Activated naive CD4-positive, alpha-beta T cell treated with anti-CD3 and anti-CD28 coated beads, Interleukin-2, amount 10 ng/mL, durations not matched to agents 7 days and 5 days (primary cell): ENCODE measurements at places on chromosomes 11 and 22.

- H3K27ac ChIP-seq: no peak overlapping the region
- no peak for DNase-seq
- no peaks in the 10 kb centered on the region for H3K4me1 ChIP-seq
- H3K4me3 ChIP-seq: no peak overlapping the region
- H3K27me3 ChIP-seq: no peaks in the 10 kb centered on the region
These were observed 758.3 kb downstream of the FAM181B start for GRCh38 chr11:81975261-81975900.

DNA sequence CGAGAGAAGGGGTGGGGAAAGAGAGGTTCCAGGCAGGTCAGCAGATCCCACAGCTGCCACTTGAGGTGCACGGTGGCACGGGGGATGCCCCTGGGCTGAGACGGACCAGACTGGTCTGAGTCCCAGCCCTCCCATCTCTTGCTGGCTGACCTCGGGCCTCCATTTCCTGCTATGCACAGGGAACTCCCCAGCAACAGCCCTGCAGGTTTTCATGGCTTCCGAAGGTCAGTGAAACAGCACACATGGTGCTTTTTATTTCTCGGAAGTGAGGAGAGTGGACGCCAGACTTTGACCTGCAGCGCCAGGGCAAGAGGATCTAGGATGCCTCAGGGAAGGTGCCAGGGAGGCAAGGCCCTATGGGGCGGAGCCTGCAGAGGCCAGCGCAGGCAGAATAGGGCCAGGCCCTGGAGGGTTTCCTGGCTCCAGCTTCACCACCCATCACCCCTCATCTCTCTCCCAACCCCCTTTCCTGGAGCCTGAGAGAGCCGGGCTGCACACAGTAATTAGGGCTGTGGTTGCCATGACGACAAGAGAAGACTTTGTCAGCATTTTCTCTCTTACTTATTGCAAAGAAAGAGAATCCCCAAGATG, 29.5 kb downstream of the SLC22A12 start:
- H3K4me1 ChIP-seq: peaks cover 10% of the 10 kb centered on the region
- H3K4me3 ChIP-seq: no peak overlapping the region
- no peak for DNase-seq
- no peak overlapping the region for H3K27ac ChIP-seq
- peaks cover 12% of the 10 kb centered on the region for H3K27me3 ChIP-seq

GRCh38 chr11:93614173-93614722, 47.2 kb upstream of the CEP295 start:
- DNase-seq: peak; percentile 49
- no peak overlapping the region for H3K27ac ChIP-seq
- H3K36me3 ChIP-seq: no peaks in the 10 kb centered on the region

- H3K4me1 ChIP-seq: peaks cover 15% of the 10 kb centered on the region
- no peak overlapping the region for H3K27ac ChIP-seq
- peak; percentile 33 for DNase-seq
These were observed 72.7 kb upstream of the PRDM11 start for GRCh38 chr11:45073685-45074141.

DNA sequence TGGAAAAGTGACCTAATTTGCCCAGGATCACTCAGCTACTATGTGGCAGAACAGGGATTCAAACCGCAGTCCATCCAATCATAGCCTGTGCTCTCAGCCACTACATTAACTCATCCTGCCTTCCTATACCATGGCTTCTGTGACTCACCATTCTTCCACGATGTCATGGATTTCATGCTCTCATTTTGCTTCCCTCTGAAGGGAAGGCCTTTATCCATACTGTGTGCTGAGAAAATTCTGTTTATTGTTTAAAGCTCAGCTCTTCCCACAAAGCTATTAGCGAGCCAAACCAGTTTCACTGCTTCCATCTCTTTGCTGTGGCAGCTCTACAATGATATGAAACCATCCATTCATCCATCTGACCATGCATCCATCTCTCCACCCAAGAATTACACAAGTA, 289.9 kb downstream of the TENM4 start:
- no peaks in the 10 kb centered on the region for H3K27me3 ChIP-seq
- H3K4me3 ChIP-seq: no peak overlapping the region
- H3K27ac ChIP-seq: no peak overlapping the region
- H3K36me3 ChIP-seq: no peaks in the 10 kb centered on the region
- H3K4me1 ChIP-seq: no peaks in the 10 kb centered on the region
- DNase-seq: no peak

DNA sequence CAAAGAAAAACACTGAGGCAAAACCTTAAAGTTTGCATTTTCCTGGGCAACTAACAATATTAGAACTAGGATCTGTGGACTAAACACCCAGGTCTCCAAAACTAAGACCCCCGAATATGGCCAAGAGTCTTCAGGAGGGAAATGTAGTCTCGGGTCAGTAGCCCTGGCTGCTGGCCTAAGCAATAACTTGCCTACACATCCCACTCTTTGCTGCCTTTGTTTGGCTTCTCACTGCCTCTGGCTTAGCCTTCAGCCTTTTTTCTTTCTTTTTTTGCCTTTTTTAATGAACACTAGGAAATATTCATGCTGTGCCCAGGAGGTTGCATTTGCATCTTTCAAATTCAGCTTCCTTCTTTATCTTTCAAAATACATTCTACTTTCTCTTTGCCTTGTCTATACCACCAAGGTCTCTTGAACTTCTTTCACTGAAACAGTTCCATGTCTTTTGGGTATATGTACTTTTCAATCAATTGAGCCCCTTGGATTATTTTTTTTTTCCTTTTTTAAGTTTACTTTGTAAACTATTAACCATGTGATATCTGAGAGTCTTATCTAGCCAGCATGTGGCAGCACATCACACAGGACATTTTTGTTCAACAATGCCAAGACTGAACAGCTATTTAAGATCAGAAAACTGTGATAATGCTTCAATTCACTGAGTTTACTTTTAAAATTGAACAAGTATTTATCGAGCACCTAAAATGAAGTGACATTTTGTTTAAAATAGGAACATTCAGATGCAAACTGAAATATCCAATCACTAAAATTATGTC, 165.0 kb upstream of the TRPC6 start:
- no peaks in the 10 kb centered on the region for H3K36me3 ChIP-seq
- no peaks in the 10 kb centered on the region for H3K4me1 ChIP-seq
- H3K27ac ChIP-seq: no peak overlapping the region
- H3K4me3 ChIP-seq: no peak overlapping the region
- H3K27me3 ChIP-seq: no peaks in the 10 kb centered on the region
- no peak for DNase-seq

GRCh38 chr22:47031628-47031915, 269.1 kb downstream of the TBC1D22A start:
- H3K36me3 ChIP-seq: peaks cover 2% of the 10 kb centered on the region
- no peak overlapping the region for H3K4me3 ChIP-seq
- no peaks in the 10 kb centered on the region for H3K27me3 ChIP-seq
- DNase-seq: no peak
- H3K4me1 ChIP-seq: no peaks in the 10 kb centered on the region
- no peak overlapping the region for H3K27ac ChIP-seq

- H3K4me3 ChIP-seq: no peak overlapping the region
- H3K4me1 ChIP-seq: peaks cover 8% of the 10 kb centered on the region
- peaks cover 51% of the 10 kb centered on the region for H3K27me3 ChIP-seq
These were observed 4.0 kb downstream of the P4HA3 start for GRCh38 chr11:74307434-74307833.

GRCh38 chr11:67408437-67409200, 4.7 kb downstream of the TBC1D10C start:
- H3K27ac ChIP-seq: peak overlapping the region; percentile 94
- DNase-seq: peak; percentile 48
- peaks cover 64% of the 10 kb centered on the region for H3K36me3 ChIP-seq

DNA sequence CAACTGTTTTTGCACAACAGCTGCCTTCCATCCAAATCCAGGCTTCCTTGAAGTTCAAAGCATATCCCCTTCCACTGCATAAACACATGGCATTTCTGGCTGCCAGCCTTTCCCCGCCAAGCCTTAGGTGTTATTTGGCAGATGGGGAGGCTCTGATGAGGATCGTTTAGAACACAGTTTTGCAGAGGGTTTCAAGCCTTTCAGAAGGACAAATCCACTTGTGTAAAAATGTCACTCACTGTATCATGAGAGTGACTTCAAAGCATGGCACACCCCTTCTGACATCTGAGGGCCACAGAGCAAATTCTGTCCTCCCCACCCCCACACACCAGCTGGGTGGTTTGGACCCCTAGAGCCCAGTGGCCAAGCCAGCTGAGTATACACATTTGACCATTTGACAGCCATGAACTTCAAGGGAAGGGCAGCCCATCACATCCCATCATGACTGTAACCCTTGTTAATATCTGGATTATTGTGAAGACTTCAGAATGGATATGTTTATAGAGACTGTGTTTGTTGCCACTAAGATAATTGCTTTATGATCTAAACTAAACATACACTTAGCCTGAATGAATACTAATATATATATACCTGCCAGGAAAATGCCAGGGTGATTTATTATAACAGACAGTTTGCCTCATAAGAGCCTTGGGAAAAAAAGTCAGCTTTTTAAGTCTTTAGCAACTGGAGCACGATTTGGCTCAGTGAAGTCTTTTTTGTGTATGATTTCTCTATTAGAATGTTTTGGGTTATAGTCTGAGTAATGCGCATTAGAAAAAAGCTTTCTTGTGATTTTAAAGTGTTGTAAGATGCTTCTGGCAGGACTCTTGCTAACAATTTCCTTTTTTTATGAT, 31.9 kb downstream of the FBLN1 start:
- H3K27ac ChIP-seq: no peak overlapping the region
- H3K4me3 ChIP-seq: no peak overlapping the region
- H3K27me3 ChIP-seq: peaks cover 18% of the 10 kb centered on the region
- H3K4me1 ChIP-seq: no peaks in the 10 kb centered on the region
- no peak for DNase-seq
- H3K36me3 ChIP-seq: no peaks in the 10 kb centered on the region

DNA sequence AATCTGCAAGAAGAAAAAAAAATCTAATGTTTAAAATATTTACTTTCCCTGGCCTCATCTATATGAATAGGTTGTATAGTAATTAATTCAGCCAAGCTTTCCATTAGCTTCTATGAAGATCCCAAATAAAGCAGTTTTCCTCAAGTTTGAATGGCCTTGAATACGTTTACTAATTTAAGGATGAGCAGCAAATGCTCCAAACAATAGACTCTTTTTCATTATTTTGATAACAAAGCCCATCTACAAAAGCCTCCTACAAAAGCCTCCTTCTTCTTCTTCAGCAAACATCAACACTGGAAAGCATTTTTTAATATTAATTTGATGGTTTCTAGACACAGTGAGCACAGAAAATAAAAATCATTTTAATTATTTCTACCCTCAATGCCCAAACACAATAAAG, 1130.3 kb upstream of the CNTN5 start:
- no peaks in the 10 kb centered on the region for H3K36me3 ChIP-seq
- no peak for DNase-seq
- H3K27me3 ChIP-seq: no peaks in the 10 kb centered on the region
- no peak overlapping the region for H3K27ac ChIP-seq
- no peaks in the 10 kb centered on the region for H3K4me1 ChIP-seq

DNA sequence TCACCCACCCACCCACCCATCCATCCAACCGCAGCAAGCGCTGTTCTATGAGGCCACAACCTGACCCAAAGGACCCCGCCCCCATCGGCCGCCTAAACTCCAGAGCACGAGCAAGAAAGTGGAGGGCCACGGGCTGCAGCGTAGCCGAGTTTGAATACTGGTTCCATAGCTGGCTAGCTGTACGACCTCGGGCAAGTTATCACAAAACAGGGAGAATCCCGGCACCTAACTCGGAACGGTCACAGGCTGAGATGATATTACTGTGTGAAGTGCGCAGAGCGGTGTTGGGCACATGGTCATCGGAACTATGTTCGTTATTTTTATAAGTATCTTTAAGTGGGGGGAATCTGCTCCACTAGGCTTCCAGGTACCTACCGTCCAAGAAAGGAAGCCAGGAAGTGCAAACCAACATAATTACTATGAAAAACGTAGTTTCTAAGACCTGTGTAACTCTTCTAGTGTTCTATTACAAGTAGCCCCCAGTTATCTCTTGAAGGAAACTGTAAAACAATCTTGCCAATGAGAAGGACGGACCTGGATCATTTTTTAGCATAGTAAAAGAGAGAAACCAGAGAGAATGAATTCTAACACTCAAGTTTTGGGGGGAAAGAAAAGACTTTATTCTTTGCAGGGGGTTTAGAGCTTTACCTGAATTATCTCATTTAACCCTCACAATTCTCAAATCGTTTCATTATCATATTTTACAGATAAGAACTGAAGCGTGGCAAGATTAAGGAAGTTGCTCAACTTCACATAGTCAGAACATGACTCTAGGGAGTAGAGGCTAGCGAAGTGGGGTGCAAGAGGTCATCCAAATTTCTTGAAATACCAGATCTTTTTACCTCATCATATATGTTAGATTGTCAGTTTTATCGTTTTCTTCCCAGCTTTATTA, 663 bp upstream of the BUD13 start:
- DNase-seq: no peak
- no peaks in the 10 kb centered on the region for H3K27me3 ChIP-seq
- H3K4me3 ChIP-seq: peak overlapping the region; percentile 99
- H3K36me3 ChIP-seq: peaks cover 38% of the 10 kb centered on the region
- peaks cover 63% of the 10 kb centered on the region for H3K4me1 ChIP-seq

- no peak overlapping the region for H3K4me3 ChIP-seq
- DNase-seq: no peak
- peaks cover 26% of the 10 kb centered on the region for H3K36me3 ChIP-seq
- H3K27ac ChIP-seq: no peak overlapping the region
These were observed 10.8 kb downstream of the RPS6KA4 start for GRCh38 chr11:64369440-64370421.

GRCh38 chr11:111285189-111286091, 12.9 kb upstream of the POU2AF3 start:
- H3K4me1 ChIP-seq: no peaks in the 10 kb centered on the region
- DNase-seq: no peak
- no peak overlapping the region for H3K27ac ChIP-seq
- H3K36me3 ChIP-seq: no peaks in the 10 kb centered on the region

- H3K27me3 ChIP-seq: no peaks in the 10 kb centered on the region
- H3K4me3 ChIP-seq: no peak overlapping the region
- H3K36me3 ChIP-seq: peaks cover 52% of the 10 kb centered on the region
- no peak for DNase-seq
These were observed 28.6 kb downstream of the CSRP3 start for GRCh38 chr11:19173004-19173689.

- peaks cover 7% of the 10 kb centered on the region for H3K4me1 ChIP-seq
- no peak for DNase-seq
- H3K36me3 ChIP-seq: no peaks in the 10 kb centered on the region
These were observed 41.7 kb downstream of the IGF2 start for GRCh38 chr11:2097356-2097997.

GRCh38 chr11:44096360-44097185, 1.1 kb downstream of the EXT2 start:
- no peak overlapping the region for H3K27ac ChIP-seq
- peaks cover 5% of the 10 kb centered on the region for H3K36me3 ChIP-seq
- H3K4me1 ChIP-seq: peaks cover 29% of the 10 kb centered on the region
- no peaks in the 10 kb centered on the region for H3K27me3 ChIP-seq
- H3K4me3 ChIP-seq: peak overlapping the region; percentile 85

- H3K4me3 ChIP-seq: no peak overlapping the region
- H3K27ac ChIP-seq: no peak overlapping the region
- H3K27me3 ChIP-seq: peaks cover 18% of the 10 kb centered on the region
These were observed 3.1 kb downstream of the SAA2 start for GRCh38 chr11:18245396-18245795.

- peaks cover 13% of the 10 kb centered on the region for H3K4me1 ChIP-seq
- no peak for DNase-seq
- no peak overlapping the region for H3K4me3 ChIP-seq
- no peaks in the 10 kb centered on the region for H3K27me3 ChIP-seq
- peaks cover 12% of the 10 kb centered on the region for H3K36me3 ChIP-seq
These were observed 14.0 kb upstream of the EHD1 start for GRCh38 chr11:64892411-64892831.

GRCh38 chr11:128095466-128095981, 491.8 kb downstream of the ETS1 start:
- H3K4me3 ChIP-seq: no peak overlapping the region
- H3K27me3 ChIP-seq: no peaks in the 10 kb centered on the region
- DNase-seq: no peak
- no peaks in the 10 kb centered on the region for H3K4me1 ChIP-seq
- no peaks in the 10 kb centered on the region for H3K36me3 ChIP-seq
